Inflammatory macrophage treated with lipopolysaccharide for 4 hours (primary cell): ENCODE measurements at places on chromosomes 13 and 19.

- no peak for DNase-seq
These were observed 149.5 kb downstream of the SLITRK1 start for GRCh38 chr13:83732755-83733154.

- no peak for DNase-seq
These were observed 9.9 kb upstream of the ADGRE5 start for GRCh38 chr19:14371301-14371821.

GRCh38 chr13:41459432-41460073 is 2.2 kb downstream of the RGCC start:
- no peak for DNase-seq

GRCh38 chr19:54341295-54341694 is 2.3 kb upstream of the LILRA4 start:
- DNase-seq: no peak

DNA sequence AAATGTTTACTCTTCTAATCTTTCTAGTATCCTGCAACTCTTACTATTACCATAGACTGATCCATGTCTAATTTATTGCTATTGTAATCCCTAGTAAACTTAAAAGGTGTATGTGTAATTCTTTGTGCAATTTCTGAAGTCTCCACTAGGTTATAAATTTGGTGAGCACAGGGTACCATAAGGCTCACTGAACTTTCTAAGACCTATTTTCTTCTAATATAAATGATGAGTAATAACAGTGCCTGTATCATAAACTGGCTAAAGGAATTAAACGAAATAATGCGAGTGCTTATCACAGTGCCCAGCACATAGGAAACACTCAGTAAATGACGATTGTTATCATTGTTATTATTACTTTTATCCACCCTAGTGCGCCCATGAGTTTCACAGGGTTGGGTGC is 119.1 kb downstream of the KLF12 start:
- no peak for DNase-seq

DNA sequence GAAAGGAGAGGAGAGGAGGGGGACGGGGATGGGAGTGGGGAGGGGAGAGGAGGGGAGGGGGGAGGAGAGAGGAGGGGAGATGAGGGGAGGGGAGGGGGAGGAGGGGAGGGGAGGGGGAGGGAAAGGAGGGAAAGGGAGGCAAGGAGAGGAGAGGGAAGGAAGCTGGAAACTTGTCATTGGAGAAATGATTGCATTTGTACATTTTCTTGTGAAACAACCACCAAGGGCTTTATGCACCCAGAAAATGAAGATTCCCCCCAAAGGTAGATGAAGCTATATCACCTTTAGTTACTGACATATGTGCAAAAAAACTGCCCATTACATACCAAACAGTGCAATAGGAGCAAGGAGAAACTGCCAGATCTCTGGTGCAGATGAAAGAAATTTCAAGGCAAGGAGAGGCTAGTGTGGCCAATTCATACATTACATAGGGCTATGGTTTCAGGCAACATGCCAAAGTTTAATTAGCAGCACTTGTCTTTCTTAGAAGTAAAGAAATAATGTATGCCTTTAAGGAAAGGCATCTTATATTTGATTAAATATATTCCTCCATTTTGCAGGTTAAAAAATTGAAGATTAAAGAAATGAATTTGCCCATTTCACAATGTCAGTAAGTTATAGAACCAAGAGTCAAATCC is 49.5 kb upstream of the STK24 start:
- no peak for DNase-seq

GRCh38 chr13:37416291-37417059 is 182.1 kb downstream of the POSTN start:
- no peak for DNase-seq

DNA sequence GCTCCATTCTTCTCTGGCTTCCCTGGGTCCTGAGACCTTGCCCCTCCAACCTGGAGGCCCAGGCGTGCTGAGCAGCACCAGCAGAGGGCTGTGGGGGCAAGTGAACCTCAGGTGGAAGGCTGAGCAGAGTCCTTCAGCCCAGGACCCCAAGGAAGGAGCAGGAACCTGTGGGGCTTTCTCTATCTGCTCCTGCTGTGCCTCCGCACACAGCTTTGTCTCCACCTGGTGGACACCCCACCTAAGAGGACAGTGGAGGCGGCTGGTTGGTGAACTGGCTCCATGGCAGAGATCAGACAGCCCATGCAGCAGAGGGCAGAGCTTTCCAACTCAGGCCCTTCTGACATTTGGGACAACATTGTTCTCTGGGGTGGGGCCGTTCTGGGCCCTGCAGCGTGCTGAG is 19.7 kb downstream of the ZFR2 start:
- peak; percentile 23 for DNase-seq

DNA sequence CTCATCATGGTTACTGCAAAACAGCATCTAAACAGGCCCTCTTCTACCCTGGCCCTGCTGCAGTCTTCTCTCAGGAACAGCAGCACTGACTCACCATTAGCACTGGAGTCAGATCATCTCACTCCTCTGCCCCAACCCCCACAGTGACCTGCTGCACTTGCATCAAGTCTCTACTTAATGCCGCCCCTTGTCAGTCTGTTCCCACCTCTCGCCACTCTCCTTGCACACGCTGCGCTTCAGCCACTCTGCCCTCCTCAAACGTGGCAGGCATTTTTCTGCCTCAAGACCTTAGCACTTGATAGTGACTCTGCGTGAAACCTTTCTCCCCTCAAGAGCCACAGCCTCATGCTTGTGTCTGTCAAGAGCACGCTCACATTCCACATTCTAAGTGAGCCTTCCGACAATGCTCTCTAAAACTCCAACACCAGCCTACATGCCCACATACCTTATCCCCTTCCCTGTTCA is 22.1 kb downstream of the MIPEP start:
- no peak for DNase-seq

DNA sequence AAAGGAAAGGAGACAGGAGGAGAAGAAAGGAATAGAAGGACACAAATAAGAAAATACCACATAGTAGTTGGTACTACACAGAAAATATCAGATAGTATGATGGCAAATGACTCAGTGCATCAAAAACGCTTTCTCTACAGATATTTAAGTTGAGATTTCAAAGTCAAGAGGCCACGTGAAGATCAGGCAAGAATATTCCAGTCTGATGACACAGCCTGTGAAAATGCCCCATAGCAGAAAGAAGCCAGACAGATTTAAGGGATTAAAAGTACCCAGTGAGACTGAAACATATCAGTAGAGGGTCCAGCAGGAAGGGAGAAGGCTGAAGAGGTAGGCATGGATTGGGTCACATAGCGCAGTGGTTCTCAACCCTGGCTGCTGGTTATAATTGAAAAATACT is 113.7 kb downstream of the VWA8 start:
- DNase-seq: no peak

GRCh38 chr13:31930490-31930889 is 101.1 kb upstream of the FRY start:
- no peak for DNase-seq

- no peak for DNase-seq
These were observed 68.7 kb downstream of the ZNF726 start for GRCh38 chr19:23983406-23983805.

GRCh38 chr19:54444737-54445136 is 4.3 kb upstream of the LENG8 start:
- DNase-seq: no peak

DNA sequence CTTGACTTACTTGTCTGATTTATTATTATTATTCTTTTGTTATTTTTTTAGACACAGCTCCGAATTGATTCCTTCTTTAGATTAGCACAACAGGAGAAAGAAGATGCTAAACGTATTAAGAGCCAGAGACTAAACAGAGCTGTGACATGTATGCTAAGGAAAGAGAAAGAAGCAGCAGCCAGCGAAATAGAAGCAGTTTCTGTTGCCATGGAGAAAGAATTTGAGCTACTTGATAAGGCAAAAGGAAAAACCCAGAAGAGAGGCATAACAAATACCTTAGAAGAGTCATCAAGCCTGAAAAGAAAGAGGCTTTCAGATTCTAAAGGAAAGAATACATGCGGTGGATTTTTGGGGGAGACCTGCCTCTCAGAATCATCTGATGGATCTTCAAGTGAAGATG is 29.4 kb downstream of the ERCC5 start:
- DNase-seq: no peak

DNA sequence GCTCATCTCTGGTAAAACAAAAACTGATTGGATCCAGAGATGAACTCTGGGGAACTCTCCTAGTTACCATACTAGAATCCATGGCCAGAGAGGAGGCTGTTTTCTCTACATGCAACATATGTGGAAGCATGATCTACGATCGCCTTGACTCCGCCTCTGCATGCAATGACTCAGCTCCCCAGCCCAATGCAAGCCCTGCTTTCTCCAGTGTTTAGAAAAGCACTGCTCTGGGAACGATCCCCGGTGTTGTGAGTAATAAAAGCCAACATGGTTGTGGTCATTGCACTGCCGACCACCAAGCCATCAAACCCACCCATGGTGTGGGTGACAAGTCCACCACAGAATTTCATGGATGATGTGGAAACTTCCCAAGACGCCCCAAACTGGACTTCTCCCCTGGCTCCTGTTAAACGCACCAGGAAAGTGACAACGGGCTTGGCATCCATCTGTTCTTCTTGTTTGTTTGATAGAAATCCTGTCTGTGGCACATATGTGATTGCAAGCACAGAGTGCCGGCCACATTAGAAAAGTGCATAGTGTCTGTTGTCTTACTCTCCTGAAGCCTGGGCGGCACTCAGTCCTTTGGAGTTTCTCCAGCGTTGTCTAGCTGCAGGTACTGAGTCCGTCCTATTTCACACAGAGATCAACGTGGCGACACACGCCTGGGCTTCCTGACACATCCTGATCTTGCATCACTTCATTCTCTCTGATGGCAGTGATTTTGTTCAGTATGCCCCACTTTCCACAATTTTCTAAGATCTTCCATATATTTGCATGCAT is 36.4 kb upstream of the VSTM2B start:
- no peak for DNase-seq

DNA sequence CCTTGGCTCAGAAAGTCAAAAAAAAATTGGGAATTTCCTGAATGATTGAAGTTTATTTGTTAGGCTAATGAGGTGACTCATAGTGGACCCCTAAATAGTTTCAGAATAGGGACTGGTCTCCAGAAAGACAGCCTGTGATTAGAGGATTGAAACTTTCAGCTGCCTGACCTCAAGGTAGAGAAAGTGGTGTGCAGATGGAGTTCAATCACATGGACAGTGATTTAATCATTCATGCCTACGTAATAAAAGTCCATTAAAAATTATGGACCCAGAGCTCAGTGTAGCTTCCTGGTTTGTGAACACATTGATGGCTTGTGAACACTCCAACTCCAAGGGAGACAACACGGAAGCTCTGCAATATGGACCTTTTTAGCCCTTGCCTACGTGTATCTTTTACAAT is 533.2 kb upstream of the PCDH9 start:
- DNase-seq: no peak
